ENCODE measurements at places on chromosomes 11 and 22.

DNA sequence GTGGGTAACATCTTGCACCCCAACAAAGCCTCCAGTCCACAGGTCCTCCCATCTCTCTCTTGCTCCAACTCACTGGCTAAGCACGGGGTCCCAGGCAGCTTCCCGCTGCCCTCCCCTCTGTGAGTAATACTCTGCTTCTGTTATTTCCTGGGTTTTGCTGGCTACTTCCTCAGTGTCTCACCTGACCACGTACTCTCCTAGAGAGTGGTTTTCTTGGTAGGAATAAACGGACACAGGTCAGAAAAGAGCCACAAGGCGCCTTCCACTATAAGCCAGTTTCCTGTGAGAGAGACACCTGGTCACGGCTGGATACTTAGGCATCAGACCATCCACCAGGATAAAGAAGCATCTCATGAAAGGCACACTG, 36.0 kb downstream of the ARRB1 start:
- no peak for DNase-seq
- H3K27me3 ChIP-seq, result no peaks in the 10 kb centered on the region
- H3K4me1 ChIP-seq, result no peaks in the 10 kb centered on the region
- H3K36me3 ChIP-seq, result no peaks in the 10 kb centered on the region
- no peak overlapping the region for H3K27ac ChIP-seq

- no peak overlapping the region for H3K4me3 ChIP-seq
- peaks cover 16% of the 10 kb centered on the region for H3K4me1 ChIP-seq
- no peaks in the 10 kb centered on the region for H3K27me3 ChIP-seq
- no peaks in the 10 kb centered on the region for H3K36me3 ChIP-seq
Measured at GRCh38 chr11:104122836-104123235, 41.1 kb downstream of the PDGFD start.

DNA sequence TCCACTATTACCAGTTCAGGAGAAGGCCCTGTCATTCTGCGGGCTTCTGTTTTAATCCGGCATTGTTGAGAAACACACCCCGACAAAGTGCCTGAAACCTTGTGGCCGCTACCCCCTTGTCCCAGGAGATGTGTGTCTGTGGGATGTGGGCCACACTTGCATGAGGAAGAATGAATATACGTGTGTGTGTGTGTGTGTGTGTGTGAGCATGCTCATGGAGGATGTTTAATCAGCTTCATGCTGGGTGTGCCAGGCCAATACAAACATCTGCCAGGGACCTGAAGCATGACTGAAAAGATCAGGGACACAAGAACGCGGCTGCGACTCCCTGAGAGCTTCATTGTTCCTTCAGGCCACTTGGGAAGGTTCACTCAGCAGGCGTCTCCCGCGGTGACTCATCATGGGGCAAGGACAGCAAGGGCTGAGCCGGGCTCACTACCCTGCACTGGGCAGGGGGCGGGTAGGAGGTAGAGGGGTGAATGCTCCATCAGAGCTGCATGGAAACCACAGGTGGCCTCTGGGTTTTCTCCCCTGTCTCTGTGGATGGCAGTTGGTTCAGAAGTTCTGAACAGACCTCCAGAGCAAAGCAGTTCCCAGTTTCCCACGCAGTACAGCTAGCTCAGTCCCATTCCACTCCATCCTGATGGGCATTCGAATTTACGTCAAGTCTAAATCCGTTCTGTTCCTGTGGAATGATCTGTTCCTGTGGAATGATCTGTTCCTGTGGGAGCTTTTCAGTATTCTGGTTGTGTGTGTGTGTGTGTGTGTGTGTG, 7.0 kb upstream of the MALAT1 start:
- no peaks in the 10 kb centered on the region for H3K36me3 ChIP-seq
- DNase-seq, result peak; percentile 98
- no peaks in the 10 kb centered on the region for H3K27me3 ChIP-seq
- peak overlapping the region; percentile 6 for H3K4me3 ChIP-seq
- peak overlapping the region; percentile 92 for H3K27ac ChIP-seq
- peaks cover 71% of the 10 kb centered on the region for H3K4me1 ChIP-seq

GRCh38 chr22:47623763-47624148, 861.3 kb downstream of the TBC1D22A start:
- H3K27ac ChIP-seq, result no peak overlapping the region
- DNase-seq, result no peak
- no peaks in the 10 kb centered on the region for H3K27me3 ChIP-seq
- no peaks in the 10 kb centered on the region for H3K4me1 ChIP-seq
- H3K36me3 ChIP-seq, result no peaks in the 10 kb centered on the region

GRCh38 chr11:5933116-5933515, 8.9 kb upstream of the OR56A3 start:
- no peak overlapping the region for H3K27ac ChIP-seq
- no peak overlapping the region for H3K4me3 ChIP-seq
- no peak for DNase-seq
- no peaks in the 10 kb centered on the region for H3K36me3 ChIP-seq

GRCh38 chr11:127073621-127074020, 73.1 kb upstream of the KIRREL3 start:
- no peaks in the 10 kb centered on the region for H3K27me3 ChIP-seq
- no peaks in the 10 kb centered on the region for H3K36me3 ChIP-seq
- H3K27ac ChIP-seq, result no peak overlapping the region

- no peak overlapping the region for H3K27ac ChIP-seq
- DNase-seq, result no peak
- H3K4me3 ChIP-seq, result no peak overlapping the region
- H3K4me1 ChIP-seq, result no peaks in the 10 kb centered on the region
Measured at GRCh38 chr22:22461111-22461510, 47.4 kb downstream of the ZNF280B start.

- H3K27me3 ChIP-seq, result no peaks in the 10 kb centered on the region
- no peaks in the 10 kb centered on the region for H3K4me1 ChIP-seq
- H3K4me3 ChIP-seq, result no peak overlapping the region
- DNase-seq, result no peak
- peaks cover 53% of the 10 kb centered on the region for H3K36me3 ChIP-seq
Measured at GRCh38 chr11:17298302-17298701, 21.8 kb downstream of the NUCB2 start.

- peak; percentile 97 for DNase-seq
- peak overlapping the region; percentile 58 for H3K4me3 ChIP-seq
- H3K36me3 ChIP-seq, result peaks cover 25% of the 10 kb centered on the region
- H3K27ac ChIP-seq, result peak overlapping the region; percentile 94
- no peaks in the 10 kb centered on the region for H3K27me3 ChIP-seq
- peaks cover 15% of the 10 kb centered on the region for H3K4me1 ChIP-seq
Measured at GRCh38 chr22:37676736-37677492, 1.5 kb downstream of the LGALS1 start.

DNA sequence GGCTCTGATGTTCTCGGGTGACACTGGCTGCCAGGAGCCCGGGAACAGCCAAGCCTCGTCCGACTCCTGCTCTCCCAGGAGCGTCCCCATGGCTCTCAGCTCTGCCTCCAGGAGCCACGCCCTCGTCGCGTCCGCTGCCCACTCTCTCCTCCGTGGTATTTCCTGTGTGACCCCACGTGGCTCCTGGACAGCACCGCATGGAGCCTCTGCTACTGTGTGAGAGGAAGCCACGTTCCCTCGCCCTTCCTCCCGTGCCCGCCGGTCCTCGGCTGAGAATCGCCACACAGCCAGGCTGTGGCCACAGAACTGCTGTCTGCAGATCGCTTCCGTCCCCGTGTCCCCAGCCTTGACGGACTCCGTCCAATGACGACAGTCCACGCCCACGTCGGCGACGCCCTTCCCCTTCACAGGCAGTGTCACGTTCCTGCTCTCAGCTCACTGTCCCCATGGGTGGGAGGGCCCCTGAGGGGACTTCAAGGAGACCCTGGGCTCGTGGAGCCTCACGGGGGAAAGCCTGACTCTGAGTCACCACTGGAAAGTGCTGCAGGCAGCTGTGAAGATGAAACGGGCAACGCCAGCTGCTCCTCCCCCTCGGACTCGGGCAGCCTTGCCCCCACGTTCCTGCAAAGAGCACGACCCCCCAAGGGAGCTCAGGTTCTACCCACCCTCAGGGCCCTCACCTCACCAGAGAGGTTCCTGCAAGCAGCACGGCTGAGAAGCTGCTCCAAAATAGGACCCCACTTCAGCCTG, 458.5 kb downstream of the BRD1 start:
- H3K36me3 ChIP-seq, result no peaks in the 10 kb centered on the region
- no peak overlapping the region for H3K4me3 ChIP-seq
- no peaks in the 10 kb centered on the region for H3K27me3 ChIP-seq
- H3K27ac ChIP-seq, result no peak overlapping the region
- peak; percentile 56 for DNase-seq

DNA sequence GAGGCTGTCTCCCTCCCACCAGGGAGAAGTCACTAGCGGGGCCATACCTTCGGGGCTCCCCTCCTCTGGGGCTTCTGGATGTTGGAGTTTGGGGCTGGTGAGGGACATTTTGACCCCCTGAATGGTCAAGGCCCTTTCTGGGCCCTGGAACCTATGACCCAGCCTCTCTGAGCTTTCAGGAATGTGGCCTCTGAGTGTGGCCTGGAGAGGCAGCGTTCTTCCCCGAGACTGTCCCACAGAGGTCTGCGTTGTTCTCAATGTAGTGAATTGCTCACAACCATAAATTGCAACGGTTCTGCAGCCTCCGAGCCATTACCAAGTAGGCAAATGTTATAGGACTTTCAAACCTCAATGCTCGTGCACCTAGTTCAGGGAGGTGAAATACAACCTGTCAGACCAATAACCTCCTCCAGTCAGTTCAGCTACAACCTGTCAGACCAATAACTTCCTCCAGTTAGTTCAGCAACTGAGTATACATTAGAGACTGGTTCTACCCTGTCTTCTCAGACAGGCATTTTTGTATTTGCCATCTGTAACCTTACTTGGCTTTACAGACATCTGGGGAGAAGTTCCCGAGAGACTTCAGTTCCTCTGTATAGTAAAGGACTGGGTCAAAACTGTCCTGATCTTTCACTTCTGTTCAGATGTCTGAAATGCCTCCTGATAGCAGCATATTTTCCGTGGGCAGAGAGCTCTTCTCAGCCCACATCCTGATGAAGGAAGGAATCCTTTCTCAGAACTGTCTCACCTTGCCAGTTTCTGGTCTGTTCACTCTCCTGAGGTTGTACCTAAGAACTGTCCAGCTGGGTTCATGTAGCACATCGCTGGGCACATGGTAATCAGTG, 34.2 kb downstream of the MICAL2 start:
- H3K27ac ChIP-seq, result peak overlapping the region; percentile 88
- peaks cover 26% of the 10 kb centered on the region for H3K4me1 ChIP-seq
- H3K27me3 ChIP-seq, result no peaks in the 10 kb centered on the region
- peaks cover 3% of the 10 kb centered on the region for H3K36me3 ChIP-seq
- H3K4me3 ChIP-seq, result no peak overlapping the region

DNA sequence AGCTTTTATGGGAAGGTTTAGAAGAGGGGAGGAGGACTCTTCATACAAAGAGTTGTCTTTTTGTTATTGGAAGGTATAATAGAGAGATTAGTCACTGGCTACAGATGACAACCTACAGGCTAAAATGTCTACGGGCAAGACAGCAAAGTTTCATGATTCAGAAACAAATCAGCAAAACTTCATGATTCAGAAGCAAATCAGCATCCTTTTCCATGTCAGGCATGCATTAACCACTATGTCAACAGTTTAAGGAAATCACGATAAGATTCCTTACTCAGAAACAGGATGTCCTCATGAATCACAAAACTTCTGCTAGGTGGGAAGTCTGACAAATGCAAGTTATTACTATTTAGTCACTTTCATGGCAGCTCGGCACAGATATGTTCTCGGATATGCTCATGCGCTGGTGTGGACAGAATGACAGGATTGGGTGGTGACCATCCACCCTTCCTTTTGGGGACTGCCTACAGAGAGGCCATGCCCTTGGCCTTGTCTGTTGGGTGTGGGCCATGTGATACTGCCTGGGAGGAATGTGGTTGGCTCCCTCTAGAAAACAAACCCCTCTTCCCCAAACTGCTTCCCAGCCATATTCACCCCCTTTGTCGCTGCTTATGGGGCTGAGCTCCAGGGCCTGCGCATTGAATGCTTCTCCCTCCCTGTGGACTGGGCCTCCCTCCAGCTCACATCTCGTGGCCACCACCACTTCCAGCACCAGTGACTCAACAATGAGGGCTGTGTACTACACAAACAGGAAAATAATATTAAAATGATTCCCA, 10.1 kb downstream of the C11orf91 start:
- H3K36me3 ChIP-seq, result no peaks in the 10 kb centered on the region
- peak overlapping the region; percentile 84 for H3K27ac ChIP-seq
- peaks cover 25% of the 10 kb centered on the region for H3K4me1 ChIP-seq
- peak; percentile 45 for DNase-seq
- H3K4me3 ChIP-seq, result no peak overlapping the region
- H3K27me3 ChIP-seq, result no peaks in the 10 kb centered on the region

GRCh38 chr11:88292171-88292843, 45.2 kb downstream of the CTSC start:
- no peak overlapping the region for H3K27ac ChIP-seq
- H3K4me3 ChIP-seq, result no peak overlapping the region
- H3K4me1 ChIP-seq, result peaks cover 5% of the 10 kb centered on the region
- no peaks in the 10 kb centered on the region for H3K27me3 ChIP-seq
- H3K36me3 ChIP-seq, result no peaks in the 10 kb centered on the region
- no peak for DNase-seq

GRCh38 chr11:76686261-76687079, 15.9 kb upstream of the LRRC32 start:
- no peaks in the 10 kb centered on the region for H3K27me3 ChIP-seq
- H3K4me3 ChIP-seq, result no peak overlapping the region
- no peak overlapping the region for H3K27ac ChIP-seq
- no peak for DNase-seq
- no peaks in the 10 kb centered on the region for H3K4me1 ChIP-seq

GRCh38 chr11:119369132-119369925, 12.2 kb downstream of the USP2 start:
- H3K27me3 ChIP-seq, result no peaks in the 10 kb centered on the region
- no peaks in the 10 kb centered on the region for H3K36me3 ChIP-seq
- no peak overlapping the region for H3K4me3 ChIP-seq
- DNase-seq, result no peak
- no peak overlapping the region for H3K27ac ChIP-seq

DNA sequence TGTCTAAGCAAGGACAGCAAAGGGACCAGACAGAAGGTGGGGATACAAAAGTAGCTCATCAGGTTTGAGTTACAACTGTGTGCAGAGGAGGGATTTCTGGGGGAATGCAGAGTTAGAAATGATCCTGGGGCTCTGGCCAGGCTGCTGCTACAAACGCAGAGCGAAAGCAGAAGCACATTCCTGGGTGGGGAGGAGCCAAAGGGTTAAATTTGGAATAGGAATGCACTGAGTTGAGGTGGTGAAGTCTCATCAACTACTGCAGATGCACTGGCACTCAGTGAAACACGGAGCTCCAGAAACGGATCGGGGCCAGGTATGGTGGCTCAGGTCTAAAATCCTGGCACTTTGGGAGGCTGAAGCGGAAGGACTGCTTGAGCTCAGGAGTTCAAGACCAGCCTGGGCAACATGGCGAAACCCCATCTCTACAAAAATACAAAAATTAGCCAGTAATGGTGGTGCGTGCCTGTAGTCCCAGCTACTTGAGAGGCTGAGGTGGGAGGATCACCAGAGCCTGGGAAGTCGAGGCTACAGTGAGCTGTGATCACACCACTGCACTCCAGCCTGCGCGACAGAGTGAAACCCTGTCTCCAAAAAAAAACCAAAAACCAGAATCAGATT, 3.2 kb downstream of the CHKA start:
- peak overlapping the region; percentile 1 for H3K4me3 ChIP-seq
- no peak overlapping the region for H3K27ac ChIP-seq
- DNase-seq, result no peak
- H3K36me3 ChIP-seq, result peaks cover 4% of the 10 kb centered on the region

- H3K27me3 ChIP-seq, result no peaks in the 10 kb centered on the region
- peak overlapping the region; percentile 27 for H3K27ac ChIP-seq
- no peak for DNase-seq
- H3K4me3 ChIP-seq, result no peak overlapping the region
- H3K4me1 ChIP-seq, result no peaks in the 10 kb centered on the region
- no peaks in the 10 kb centered on the region for H3K36me3 ChIP-seq
Measured at GRCh38 chr11:45411228-45411946, 125.2 kb upstream of the SYT13 start.
